Heart right ventricle (tissue), 16 donors: ENCODE measurements at places on chromosomes 5 and 9. TPM values are rescaled to one million over a fixed set of nuclear protein-coding genes. Genes with fewer than 3 reads are reported as not detected.

Gene GPR151
- total RNA-seq, result not detected

Gene SLCO6A1
- total RNA-seq, result not detected

Gene GPR21
- not detected for total RNA-seq

Gene TTF1
- total RNA-seq, result 15.3 TPM

Gene GFI1B
- 0.12 TPM for total RNA-seq

Gene CER1
- 0.35 TPM for total RNA-seq

Gene RACK1
- total RNA-seq, result 583 TPM

Gene VLDLR
- 125 TPM for total RNA-seq

Gene ZNF608
- 13.9 TPM for total RNA-seq

Gene CA9
- not detected for total RNA-seq

Gene MRPS30
- total RNA-seq, result 82.3 TPM

Gene CDKN2B
- 1.3 TPM for total RNA-seq

Gene NUTM2G
- not detected for total RNA-seq

Gene PNPLA7
- 13.0 TPM for total RNA-seq

Gene PDE6A
- total RNA-seq, result 0.07 TPM

Gene SPAG8
- total RNA-seq, result 3.4 TPM

Gene GRAMD2B
- total RNA-seq, result 32.9 TPM

Gene PJA2
- total RNA-seq, result 103 TPM

Gene SPINK6
- not detected for total RNA-seq

Gene NUDT12
- 13.1 TPM for total RNA-seq

GRCh38 chr9:108933718-108934322 is at the start of gene ELP1:
Gene ELP1 (minus strand): TSS chr9:108934124. CDS start chr9:108931146, 2,978 bp downstream.
- DNase-seq, result peak; percentile 94

- DNase-seq, result no peak
These were observed 122.4 kb downstream of the TRIO start for GRCh38 chr5:14265570-14265969.

DNA sequence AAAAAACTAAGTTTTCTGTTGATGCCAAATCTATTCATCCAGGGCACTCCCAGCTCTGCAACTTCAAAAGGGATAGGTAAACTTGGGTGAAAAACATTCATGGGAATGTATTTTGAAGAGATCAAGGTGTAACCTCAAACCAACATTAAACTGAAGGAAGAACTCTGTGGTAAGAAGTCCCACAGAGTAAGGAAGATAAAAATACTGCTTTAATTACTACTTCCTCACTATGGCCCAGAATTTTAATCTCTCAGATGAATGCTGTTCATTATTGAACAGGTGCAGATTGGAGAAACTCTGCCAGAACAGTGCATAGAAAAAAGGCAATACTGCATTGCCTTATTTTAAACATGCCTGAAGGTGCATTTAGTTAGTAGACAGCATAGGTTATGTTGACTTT is 37.6 kb upstream of the ANXA1 start:
- no peak for DNase-seq

GRCh38 chr5:140168371-140168770 is 6.6 kb upstream of the CYSTM1 start:
- DNase-seq, result no peak

DNA sequence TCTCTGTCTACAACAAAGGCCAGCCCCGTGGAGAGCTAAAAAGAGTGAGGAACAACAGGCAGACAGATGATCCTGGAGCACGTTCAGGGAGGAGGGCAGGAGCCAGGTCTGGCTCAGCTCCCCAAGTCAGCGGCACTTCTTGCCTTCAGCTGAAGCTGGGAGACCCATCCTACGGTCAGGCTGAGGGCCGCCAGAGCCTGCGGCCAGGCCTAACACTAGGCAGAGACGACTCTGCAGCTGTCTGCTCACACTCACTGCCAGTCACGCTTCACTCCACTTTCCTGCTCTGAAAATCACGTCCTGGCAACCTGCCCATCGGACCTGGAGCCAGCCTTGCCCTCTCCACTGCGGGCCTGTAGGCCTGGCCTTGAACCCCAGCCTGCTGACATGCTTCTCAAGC is 160.9 kb upstream of the LHFPL2 start:
- DNase-seq, result no peak

- DNase-seq, result peak; percentile 66
These were observed 21.0 kb upstream of the PPP2CA start for GRCh38 chr5:134246771-134247427.

- DNase-seq, result no peak
These were observed 265.9 kb upstream of the SLC24A2 start for GRCh38 chr9:20054734-20055133.

DNA sequence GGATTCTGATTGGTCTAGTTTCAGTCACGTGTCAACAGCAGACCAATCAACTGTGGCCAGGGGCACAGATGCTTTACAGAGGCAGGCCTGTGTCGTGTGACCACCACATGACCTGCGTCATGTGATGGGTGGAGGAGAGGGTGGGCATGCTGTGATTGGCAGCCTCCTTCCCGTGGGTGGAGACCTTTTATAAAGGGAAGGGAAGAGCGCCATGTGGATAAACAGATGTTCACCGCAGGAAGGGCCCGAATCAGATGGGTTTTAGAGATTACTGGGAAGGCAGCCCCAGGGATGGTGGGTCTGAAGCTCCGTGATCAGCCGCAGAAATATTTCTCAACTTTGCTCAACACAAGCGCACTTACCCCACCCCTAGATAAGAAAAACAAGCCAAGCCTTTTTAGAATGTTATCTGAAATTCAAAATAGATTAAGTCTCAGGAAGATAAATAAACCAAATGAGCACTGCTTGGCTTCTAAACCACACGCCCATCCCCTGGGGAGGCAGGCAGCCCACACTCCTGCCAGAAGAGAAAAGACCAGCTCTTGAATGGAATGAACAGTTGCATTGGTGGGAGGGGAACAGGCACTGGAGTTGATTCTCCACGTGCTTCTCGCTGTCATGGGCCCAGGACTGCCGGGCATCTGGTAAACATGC is 43.6 kb downstream of the ROPN1L start:
- DNase-seq, result peak; percentile 70

GRCh38 chr9:103430469-103430868 is 435.3 kb downstream of the CYLC2 start:
- DNase-seq, result no peak

DNA sequence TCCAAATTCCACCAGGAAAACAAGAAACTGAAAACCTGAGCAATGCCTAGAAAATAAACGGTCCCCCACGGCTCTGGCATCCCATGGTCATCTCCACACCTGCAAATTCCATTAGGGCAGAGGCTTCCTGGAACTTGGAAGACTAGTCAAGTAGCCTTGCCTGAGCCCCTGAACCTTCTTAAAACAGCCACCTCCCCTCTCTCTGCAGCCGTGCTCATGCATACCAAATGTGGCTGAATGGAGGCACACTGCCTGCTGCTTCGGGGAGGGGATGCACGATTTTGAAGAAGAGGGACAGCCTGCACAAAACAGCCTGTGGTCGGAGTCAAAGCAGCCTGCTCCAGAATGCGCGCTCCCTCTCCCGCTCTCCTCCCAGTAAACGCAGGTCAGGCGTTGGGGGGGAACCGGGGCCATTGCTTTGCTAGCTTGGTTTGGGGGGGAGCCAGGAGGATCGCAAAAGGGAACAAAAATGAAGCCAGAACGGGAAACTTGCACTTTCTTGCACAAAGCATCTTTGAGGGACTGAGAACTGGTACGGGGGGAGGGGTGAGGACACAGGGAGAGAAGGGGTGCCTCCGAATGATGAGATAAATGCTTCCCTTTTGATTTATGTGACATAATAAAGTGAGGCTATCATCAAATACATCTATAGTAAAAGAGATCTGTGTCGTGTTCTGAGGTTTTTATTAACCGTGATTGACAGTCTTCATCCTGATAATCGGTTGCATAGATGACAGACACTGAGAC is at the start of gene TRPM3:
TSS of gene TRPM3 (minus strand) at position 347 of the 747 bp plus-strand sequence. CDS start at position 80, 267 bp downstream.
- no peak for DNase-seq

DNA sequence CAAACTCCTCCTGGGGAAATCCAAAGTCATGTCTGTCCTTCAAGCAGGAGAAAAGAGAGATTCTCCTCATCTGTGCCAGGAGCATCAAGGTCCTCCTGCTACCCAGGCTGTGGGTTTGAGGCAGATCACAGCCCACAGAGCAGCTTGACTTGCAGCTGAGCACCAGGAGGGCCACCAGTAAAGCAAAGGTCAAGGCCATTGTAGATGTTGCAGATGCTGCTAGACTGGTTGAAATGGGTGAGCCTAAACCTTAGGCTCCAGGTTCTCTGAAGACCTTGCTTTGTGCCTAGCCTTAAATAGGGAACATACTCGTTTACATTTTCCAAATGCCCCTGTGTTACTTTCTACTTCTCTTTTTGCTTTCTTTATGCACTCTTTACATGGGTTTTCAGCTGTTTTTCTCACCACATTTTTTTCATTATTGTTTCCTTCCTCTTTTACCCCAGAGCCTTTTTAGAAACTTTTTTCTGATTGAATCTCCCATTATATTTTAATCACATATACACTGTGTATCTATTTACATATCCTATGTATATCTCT is at the start of gene IFNA2:
TSS of gene IFNA2 (minus strand) at position 268 of the 540 bp plus-strand sequence. CDS start at position 199, 69 bp downstream.
- no peak for DNase-seq

GRCh38 chr5:113474100-113474728 is 14.0 kb downstream of the MCC start:
- DNase-seq, result no peak

DNA sequence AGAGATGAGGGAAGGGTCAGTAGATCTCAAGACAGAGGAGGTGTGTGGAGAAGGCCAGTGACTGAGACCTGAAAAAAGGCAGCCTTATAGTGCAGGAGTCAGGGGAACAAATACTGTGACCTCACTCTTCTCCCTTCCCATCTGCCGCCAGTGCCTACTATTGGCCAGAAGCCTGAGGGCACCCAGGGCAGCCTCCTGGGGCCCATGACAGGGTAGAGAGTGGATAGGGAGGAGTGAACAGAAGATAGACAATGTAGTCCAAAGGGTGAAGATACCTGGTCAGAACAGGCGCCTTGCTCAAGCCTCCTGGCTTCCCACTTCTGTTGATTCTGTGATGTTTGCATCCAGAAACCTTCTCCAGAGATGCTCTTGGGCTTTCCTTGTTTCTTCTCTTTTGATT is 196.7 kb downstream of the PBX3 start:
- DNase-seq, result no peak

GRCh38 chr5:94544031-94544650 is 74.3 kb downstream of the KIAA0825 start:
- DNase-seq, result no peak

DNA sequence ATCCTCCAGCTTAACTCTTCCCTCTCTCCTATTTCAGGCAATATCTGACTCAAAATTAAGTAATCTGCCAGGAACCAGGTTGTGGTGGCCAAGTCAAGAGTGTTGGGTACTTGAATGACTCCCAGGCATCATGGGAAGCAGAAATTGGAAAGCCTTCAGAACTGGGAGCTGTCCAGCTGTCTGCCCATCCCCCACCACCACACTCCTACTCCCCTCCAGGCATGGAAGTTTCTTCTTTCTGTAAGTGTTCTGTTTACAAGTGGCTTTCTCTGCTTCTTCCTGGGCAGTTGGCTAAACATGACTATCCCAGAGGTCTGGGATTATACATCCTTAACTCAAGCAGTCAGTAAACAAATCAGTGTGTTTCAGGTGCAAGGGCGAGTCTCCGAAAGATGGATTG is 14.6 kb upstream of the PBX3 start:
- no peak for DNase-seq

GRCh38 chr5:54837093-54837492 is 148.3 kb downstream of the ESM1 start:
- DNase-seq, result no peak

DNA sequence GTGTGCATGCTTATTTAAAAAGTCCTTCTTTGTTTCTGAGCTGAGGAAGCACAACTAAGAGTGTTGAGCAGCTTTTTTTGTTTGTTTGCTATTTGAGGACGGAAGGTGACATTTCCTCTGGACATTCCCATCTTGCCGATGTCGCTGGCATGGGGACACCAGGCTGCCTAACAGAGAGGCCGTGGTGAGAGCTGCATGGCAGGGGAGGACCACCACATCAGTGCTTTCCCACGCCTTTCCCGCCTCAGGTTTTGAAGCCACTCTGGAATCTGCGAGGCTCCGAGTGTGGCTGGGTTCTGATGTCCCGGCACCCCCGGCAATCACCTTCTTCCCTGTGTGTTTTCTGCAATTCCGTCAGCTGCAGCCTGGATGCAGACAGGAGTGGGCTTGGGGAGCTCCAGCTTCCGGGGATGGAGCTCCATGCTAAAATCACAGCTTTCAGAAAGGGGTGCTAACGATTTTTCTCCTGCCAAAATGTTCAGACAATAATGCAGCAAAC is 259.8 kb upstream of the IRX4 start:
- no peak for DNase-seq

DNA sequence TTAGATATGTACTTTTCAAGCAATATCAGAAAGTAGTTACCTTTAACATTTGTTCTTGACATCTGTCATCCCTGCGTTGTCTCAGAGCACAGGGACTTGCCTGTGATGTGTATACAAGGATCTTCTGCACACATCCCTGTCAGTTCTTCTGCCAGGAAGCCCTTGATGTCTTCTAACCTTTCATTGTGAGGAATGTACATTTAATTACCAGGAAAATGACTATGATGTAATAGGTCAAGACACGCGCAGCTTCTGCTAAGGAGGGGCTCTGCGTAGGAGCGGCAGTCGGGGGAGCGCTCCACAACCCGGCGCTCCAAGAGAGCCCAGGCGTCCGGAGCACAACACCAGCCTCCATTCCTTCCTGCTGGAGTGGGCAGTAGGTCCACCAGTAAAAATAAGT is 119.7 kb downstream of the IRX2 start:
- DNase-seq, result no peak

DNA sequence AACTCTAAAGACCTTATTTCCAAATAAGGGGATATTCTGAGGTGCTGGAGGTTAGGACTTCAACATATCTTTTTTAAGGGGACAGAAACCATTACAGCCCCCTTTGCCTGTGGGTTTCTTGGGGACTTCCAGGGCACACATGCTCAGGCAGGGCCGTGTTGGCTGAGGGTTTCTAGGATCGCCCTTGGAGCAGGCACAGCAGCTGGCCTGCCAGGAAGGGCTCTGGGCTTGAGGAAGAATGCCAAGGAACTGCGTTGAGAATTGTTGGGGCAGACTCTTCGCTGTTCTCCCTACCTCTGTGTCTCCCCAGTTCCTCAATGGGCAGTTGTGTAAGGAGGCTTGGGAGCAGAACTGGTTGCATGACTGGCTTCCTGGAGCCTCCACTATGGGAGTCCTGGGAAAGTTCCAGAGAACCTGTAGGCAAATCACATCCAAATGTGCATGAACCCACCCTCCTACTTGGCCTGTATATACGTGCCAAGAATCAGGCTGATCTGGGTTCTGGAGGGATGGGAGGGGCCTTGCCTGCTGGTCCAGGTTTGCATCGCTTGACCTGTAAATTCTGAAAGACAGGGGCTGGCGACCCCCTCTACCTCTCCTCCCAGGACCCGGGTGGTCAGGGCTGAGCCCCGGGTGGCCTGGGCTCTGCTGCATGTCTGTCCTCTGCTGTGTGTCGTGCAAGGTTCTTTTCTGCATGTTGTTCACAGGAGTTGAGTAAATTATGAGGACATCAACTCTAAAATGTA is 65.5 kb downstream of the HSPA4 start:
- DNase-seq, result no peak

DNA sequence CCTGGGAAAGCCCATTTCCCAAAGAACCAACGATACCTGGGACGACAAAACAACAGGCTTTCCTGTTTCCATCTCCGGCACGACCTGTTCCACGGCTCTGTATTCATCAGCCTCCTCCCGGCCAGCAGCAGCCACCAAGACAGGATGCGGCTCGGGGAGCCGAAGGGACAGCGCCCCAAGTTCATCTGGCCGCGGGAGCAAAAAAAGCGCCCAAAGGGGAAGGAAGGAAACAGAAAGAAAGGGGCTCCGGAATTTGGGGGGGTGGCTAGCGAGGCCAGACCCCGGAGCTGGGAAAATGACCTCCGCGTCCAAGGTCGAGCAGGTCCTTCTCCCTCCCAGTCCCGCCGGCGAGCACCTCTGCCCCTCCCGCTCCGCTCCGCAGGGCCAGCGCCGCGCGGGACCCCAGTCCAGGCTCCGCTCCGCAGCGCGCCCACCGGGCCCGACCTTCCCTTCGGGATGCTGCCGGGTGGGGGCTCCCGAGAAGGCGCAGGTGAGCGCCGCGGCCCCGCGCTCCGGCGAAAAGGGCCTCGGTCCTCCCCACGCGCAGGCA is 608 bp downstream of the ELOVL7 start:
- no peak for DNase-seq
